Activated CD8-positive, alpha-beta memory T cell treated with anti-CD3 and anti-CD28 coated beads for 48 hours (primary cell): ENCODE measurements at places on chromosomes 1 and 21.

DNA sequence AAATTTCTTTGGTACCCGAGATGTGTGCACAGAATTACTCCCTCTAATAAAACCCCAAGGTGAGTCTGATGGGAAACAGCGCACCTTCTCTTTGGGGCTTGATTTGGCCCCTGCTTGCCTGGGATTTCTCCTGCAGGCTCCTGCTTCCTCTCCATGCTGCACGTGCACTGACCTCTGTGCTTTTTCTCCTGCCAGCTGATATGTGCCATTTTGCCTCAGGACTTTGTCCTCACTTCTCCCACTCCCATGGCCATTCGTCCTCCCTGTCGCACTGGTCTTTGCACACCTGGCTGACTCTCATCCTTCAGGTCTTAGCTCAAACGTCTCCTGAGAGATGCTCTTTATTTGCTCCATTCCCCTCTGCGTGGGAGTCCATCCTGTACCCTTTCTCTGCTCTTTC lies 1.2 kb downstream of the CBR1 start:
- DNase-seq, result no peak

DNA sequence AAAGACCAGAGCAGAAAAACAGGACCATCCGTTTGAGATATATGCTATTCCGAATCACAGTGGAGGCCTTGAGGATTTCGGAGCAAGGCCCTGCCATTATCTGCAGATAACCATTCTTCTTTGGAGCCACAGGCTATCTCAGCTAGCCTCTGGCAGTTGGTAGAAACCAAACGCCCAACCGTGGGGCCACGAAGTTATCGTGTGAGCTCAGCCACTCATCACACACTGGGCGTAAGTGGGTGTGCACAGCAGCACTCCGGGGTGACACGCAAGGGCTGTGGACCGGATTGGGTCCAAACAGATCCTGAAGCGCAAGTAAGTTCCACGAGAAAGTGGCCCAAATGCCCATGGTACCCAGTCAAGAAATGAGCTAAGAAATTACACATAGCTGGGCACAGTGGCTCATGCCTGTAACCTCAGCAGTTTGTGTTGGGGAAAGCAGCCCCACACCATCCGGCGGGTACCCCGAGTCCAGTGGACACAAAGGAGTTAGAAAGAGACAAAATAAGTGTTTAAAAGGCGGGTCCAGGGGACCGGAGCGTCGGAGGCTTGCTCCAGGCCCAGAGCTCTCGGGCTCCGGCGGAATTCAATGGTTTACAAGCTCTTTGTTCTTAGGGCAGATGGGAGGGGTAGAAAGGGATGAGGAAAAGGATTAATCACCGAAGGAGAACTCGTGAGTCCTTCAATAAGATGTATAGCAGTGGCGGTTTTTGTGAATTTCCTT lies 130.6 kb downstream of the LIPI start:
- no peak for DNase-seq

GRCh38 chr1:102593276-102593675 lies 515.0 kb downstream of the COL11A1 start:
- DNase-seq, result no peak

DNA sequence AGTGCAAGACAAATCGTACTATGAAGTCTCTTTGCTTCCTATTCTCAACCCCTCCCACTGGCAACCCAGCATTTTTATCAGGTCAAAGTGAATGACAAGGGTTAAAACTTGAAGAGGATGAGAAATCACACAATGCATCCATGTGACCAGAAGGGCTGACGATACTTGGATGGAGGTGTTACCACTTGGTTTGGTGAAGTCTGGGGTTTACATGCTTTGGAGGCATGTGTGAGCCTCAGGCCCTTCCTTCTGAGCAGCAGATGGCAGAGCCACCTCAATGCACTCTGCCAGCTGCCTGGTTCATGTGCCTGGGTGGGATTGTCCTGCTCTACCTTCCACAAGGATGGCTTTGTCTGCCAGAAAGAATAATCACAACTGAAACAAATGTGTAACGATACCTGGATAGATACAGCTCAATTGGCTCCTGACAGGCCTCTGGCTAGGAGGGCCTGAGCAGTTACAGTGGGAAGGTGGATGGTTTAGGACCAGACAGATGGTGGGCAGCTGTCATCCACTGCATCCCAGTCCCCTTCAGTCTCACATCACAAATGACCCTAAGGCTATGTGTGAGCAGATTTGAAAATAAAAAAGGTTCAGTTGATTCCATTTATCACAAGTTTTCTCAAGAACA lies 51.5 kb upstream of the CNIH3 start:
- DNase-seq, result no peak

DNA sequence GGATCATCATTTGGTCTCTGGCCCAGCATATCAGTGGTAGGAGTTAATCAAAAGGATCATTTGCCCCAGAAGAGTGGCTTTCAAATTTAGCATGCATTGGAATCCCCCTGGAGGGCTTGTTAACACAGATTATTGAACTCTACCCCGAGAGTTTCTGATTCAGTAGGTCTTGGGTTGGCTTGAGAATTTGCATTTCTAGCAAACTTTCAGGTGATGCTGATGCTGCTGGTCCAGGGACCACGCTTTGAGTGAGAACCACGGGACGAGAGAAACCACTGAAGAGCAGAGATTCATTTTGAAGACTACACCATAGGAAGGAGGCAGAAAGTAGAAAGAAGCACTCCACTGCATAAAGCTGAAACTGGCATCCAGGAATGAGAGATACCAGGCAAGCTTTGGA lies 81.3 kb upstream of the DUSP10 start:
- no peak for DNase-seq

DNA sequence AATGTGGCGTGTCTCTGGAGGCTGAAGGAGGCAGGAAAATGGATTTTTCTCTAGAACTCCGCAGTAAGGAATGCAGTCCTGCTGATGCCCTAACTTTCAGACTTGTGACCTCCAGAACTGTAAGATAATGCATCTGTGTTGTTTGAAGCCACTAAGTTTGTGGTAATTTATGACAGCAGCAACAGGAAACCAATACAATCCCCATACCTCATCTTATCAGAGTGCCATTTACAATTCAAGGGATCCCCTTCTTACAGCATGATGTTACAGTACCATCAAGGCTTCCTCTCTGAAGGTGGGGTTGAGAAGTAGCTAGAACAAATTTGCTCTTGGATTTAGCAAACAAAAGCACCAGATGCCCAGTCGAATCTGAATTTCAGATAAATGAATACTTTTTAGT lies 21.6 kb downstream of the ABCA4 start:
- DNase-seq, result no peak

GRCh38 chr1:207234690-207235089 lies 86.8 kb upstream of the CD55 start:
- no peak for DNase-seq

GRCh38 chr1:24554714-24555113 lies 1.2 kb upstream of the NCMAP start:
- no peak for DNase-seq

GRCh38 chr1:178940068-178940765 lies 69.3 kb upstream of the ANGPTL1 start:
- DNase-seq, result no peak

- no peak for DNase-seq
Observed at GRCh38 chr1:89484092-89485038, 40.3 kb upstream of the LRRC8B start.

DNA sequence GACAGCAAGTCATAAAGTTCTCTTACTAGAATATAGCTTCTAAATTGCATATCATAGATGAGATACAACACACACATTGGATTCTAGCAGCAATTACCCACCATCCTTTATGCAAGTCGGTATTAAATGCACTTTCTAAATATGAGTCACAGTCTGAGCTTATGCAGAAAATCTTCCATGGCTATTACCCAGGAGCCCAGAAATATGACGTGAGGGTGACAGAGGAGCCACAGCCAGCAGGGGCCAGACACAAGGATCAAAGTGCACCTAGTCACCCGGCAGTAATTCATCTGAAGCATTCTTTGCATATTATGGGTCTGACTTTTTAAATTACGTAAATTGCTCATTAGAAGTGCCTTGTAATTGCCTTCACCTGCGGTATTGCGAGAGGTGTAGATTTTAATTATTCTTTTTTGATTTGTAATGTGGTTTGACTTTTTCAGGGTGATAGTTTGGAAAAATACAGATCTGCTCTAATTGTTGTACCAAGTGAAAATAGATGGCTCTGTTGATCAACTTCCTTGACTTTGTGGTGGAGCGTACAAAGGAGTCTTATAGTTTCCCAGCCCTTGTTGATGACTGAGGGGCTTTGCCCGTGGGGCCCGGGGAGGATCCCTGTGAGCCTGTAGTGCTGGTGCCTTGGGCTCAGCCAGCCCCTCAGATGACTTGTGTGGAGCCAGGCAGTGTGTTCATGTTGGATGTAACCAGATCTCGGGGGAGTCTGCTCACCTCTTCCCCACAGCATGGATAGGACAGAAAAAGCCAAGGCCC lies 470.0 kb upstream of the VAMP3 start:
- DNase-seq, result no peak

GRCh38 chr1:191641420-191642260 lies 516.6 kb upstream of the RGS18 start:
- DNase-seq, result no peak

DNA sequence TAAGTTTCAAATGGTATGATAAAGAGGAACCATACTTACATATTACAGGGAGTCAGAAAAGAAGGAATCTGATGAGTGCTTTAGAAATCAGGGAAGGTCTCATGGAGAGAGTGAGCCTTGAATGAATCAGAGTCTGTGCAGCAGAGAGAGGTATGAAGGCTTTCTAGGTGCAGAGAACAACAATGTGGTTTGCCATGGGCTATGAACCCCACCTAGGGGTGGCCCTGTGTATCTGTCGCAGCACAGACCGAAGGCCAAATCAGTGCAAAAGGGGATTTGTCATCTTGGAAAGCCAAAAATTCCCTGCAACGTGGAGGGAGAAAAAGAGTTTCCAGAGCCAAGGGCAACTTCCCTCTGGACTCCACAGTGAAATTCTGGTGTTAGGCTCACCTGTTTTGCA lies 3.5 kb downstream of the PAPPA2 start:
- no peak for DNase-seq

DNA sequence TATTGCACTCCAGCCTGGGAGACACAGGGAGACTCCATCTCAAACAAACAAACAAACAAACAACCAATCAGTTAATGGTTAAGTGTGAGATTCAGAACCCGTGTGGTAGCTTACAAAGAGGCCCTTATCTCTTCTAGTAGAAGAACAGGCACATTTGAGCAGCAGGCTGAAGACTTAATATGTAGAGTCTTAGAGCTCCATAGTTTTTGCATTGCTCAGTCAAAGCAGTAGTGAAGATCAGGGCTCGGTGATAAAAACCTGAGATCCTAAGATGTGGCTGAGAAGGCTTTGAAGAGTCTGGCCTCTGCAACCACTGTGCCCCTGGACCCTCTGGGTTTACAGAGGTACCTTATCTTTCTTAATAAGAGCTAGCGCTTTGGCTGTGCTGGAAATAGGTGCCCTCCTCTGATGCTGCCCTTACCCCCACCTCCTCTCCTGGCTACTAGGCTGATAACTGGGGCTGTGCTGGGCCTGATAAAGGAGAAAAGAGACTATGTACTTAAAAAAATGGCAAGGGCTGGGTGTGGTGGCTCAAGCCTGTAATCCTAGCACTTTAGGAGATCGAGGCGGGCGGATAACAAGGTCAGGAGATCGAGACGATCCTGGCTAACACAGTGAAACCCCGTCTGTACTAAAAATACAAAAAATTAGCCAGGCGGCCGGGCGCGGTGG lies 10.5 kb upstream of the UCK2 start:
- DNase-seq, result no peak

DNA sequence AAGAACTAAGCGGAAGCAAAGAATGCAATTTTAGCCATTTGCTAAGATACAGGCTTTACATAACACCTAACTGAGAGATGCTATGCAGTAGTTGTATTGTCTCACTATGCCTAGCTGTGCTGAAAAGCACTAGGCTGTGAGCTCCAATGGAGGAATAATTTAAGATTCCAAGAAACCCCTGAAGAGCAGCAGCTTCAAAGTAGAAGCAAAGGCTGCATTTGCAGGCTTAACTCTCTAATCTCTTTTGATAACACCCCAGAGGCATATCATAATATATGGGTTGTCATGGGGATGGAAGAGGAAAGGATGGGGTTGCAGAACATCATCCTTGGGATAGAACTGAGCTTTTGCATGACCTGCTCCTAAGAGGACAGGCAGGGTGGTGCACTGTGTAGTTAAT lies 102.0 kb downstream of the ERG start:
- no peak for DNase-seq

GRCh38 chr1:232422098-232422497 lies 207.8 kb downstream of the SIPA1L2 start:
- DNase-seq, result no peak

DNA sequence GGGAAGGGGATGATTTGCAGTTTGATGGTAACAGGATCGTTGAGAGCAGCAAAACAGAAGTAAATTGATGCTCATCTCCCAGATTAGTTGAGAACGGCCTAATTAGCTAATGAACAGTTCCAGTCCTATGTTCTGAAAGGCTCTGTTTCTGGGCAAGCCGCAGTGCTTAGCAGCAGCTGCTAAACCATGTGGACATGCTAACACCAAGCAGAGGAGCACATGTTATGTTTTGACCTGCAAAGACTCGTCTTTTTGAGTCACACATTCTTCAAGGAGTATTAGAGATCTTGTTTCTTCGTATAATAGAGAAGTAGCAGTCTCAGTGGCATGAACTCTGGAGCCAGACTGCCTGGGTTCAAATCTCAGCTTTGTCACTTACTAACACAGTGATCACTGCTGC lies 58.1 kb downstream of the CACNA1E start:
- DNase-seq, result no peak

DNA sequence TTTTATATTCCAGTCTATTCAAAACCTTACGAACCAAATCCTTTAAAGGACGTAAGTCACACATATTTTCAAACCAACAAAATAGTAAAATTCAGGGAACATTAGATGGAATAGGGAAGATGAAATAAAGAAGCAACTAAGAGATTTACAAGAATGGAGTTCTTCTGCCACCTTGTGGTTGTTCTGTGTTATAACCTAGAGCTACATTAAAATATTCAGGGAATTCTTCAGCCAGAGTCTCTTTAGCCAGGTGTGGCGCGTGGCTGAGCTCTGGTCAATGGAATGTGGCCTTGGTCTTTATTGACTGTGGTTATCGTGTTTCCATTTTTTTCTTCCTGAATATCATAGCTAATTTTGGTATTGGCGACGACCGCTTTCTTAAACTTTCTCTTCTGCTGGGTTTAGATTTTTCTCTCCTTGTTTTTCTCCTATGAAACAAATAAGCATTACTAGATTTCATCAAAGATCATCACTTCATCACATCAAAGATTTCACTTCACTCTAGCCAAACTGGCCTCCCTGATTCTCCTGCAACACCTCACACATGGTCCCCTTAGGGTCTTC lies 221.3 kb downstream of the MRPL39 start:
- DNase-seq, result no peak
